ENCODE measurements at places on chromosomes 7 and 10.

GRCh38 chr10:71965623-71966022, 1.4 kb downstream of the CHST3 start:
- DNase-seq: no peak

DNA sequence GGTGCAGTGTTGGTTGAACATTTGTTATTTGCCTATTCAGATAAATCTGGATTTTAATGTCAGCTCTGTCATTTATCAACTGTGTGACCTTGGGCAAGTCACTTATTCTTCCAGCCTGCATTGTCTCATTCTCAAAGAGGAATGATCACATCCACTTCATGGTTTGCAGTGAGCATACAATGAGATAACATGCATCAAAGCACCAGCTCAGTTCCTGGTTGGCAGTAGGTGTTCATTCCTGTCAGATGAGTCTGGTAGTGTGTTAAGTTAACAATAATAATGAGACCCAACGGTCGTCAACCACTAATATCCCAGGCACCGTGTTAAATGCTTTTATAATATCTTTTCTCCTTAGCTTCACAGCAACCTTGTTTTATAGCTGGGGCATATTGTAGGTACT, 137.3 kb downstream of the SORCS3 start:
- DNase-seq: no peak

- DNase-seq: no peak
Measured at GRCh38 chr7:41822259-41822817, 119.4 kb upstream of the INHBA start.

GRCh38 chr7:69115788-69116187, 482.5 kb upstream of the AUTS2 start:
- no peak for DNase-seq

- no peak for DNase-seq
Measured at GRCh38 chr10:97889461-97890265, 40.0 kb downstream of the GOLGA7B start.

DNA sequence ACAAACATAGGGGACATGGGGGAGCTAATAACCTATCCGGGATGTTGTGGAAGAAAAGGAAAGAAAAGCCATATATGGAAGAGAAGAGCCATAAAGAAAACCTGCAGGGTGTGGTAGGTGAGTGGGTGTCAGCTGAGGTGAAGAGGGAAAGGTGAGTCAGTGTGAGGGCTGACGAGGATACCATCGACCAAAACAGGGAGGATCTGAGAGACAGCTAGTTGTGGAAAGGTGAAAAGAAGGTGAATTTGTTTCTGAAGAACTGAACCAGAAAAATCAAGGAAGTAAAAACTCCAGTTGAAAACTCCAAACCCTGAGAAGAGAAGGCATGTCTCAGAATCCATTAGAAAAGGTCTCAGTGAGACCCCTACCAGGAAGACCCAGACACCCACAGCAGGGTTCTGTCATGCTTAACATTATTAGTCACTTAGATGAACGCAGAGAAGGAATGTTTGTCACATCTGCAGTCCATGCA, 4.1 kb downstream of the BLNK start:
- no peak for DNase-seq

DNA sequence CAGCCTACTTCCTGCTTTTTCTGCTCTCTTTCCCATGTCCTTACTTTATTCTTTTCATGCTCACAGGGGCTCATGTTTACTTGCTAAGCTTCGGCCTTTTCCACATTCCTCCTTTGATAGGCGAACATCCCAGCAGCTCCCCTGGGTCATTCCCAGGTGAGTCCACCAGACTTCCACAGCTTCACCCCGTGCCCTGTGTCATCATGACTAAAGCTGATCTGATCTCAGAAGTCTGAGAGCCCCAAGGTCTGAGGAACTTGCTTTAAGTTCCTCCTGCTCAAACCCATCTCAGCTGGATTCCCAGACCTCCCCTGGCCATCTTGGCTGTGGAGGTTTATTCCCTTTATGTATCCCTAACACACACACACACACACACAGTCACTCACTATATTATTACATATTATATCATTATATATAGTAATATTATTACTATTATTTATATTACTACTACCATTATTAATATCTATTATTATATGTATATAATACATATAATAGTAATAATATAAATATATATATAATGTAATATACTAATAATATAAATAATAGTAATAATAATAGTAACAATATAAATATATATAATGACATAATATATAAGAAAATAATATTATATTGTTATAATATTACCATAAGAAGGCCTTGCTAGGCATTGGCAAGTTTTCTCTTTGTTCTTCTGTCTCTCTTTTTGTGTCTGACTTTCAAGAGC, 295.9 kb downstream of the PTEN start:
- no peak for DNase-seq

DNA sequence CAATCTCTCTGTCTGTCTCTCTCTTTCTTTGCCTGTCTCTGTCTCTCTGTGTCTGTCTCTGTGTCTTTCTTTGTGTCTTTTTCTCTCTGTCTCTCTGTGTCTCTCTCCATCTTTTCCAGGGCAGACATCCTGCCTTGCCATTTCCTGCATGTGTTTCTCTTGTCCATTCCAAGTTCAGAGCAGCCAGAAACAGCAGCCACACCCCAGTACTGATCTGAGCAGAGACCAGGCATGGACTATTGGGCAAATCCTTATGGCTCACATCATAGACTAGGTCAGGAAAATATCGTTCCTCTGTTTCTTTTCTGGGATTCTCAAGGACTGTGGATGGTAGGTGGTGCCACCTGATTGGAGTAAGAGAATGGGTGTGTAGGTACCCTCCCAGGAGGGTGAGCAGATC, 95.8 kb downstream of the RAMP3 start:
- DNase-seq: no peak

GRCh38 chr7:6618621-6619020, 3.2 kb downstream of the ZNF853 start:
- no peak for DNase-seq

GRCh38 chr10:7098160-7098762, 312.6 kb downstream of the SFMBT2 start:
- DNase-seq: no peak

DNA sequence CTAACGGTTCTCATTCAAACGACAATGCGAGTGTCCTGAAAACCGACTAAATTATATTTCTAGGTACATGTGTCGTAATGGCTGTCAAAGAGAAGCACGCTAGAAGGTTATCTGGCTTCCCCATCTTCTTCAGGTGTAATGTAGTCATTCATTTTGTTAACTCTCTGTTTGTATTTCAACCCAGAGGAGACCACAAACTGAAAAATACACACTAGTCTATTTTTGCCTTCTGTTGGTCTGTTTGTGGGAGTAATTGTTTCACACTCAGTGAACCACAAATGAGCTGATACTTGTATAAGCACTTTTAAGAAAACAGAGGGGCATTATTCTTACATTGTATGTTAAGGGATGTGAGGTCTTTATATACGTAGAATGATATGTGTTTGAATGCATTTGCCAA, 305.9 kb downstream of the GATA3 start:
- no peak for DNase-seq

GRCh38 chr10:79077488-79078173, 8.9 kb downstream of the ZMIZ1 start:
- DNase-seq: no peak

DNA sequence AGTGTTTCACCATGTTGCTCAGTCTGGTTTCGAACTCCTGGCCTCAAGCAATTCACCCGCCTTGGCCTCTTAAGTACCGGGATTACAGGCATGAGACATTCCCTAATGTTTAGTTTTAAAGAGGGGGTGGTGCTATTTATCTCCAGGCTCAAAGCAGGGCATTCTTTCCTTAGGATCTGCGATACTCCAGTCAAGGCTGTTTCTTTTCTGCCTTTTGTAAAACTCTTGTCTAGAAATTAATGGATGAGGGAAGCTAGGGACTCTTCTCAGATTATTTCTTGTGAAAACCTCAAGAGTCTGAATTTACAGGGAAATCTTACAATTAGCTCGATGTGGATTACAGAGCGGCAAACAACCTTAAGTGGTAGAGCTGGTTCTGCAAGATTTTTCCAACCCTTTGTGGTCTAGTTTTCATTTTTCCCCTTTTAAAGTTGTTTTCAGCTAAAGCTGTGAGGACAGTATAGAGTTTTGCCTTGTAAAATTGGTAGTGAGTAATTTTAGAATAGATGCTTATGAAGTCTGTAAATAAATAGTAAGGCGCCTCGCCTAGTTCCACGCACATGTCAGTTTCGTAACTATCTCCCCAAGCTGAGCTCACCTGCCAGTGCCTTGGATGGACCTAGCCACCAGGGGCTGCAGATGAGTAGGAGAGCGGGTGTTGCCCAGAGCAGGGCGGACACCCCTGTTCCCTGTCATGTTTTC, 53.1 kb downstream of the CUX1 start:
- DNase-seq: no peak

- no peak for DNase-seq
Measured at GRCh38 chr10:772227-772637, 82.8 kb upstream of the DIP2C start.

GRCh38 chr7:128830231-128831177, at the start of gene FLNC:
TSS of gene FLNC (plus strand) at chr7:128830406. CDS start at chr7:128830638, 232 bp downstream.
- DNase-seq: peak; percentile 12

- DNase-seq: no peak
Measured at GRCh38 chr10:128147669-128148068, 21.4 kb upstream of the MKI67 start.

- no peak for DNase-seq
Measured at GRCh38 chr7:523347-524336, 4.0 kb upstream of the PDGFA start.

- DNase-seq: no peak
Measured at GRCh38 chr10:79005126-79005810, 63.5 kb upstream of the ZMIZ1 start.

DNA sequence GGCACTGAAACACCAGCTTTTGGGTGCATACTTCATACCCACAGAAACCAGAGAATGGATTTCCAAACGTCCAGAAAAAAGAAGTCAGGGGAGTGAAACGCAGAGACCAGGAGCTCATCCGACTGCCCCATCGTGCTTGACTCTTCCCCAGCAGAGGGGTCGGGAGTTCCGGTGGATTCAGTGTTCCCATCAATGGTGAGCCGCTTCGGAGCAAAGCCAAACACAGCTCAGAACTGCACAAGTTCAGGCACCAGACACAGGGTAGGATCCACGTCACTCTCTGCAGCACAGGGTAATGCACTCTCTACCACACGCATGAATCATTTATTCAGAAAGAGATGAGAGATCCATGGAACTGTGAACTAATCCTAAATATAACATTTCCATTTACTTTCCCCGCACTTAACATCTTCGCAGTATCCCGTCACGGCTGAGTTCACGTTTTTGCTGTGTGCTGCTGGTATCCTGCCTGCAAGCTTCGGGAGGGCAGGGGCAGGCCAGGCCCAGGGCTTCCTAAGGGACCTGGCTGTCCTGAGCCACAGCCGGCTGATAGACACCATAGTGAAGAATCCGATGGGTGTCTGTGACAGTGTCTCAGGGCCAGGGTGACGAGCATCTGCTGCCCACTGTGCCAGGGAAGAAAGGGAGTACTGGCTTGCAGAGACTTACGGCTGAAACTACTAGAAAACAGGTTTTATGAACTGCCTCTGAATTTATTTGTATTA, 545.3 kb downstream of the PTPRN2 start:
- DNase-seq: no peak

DNA sequence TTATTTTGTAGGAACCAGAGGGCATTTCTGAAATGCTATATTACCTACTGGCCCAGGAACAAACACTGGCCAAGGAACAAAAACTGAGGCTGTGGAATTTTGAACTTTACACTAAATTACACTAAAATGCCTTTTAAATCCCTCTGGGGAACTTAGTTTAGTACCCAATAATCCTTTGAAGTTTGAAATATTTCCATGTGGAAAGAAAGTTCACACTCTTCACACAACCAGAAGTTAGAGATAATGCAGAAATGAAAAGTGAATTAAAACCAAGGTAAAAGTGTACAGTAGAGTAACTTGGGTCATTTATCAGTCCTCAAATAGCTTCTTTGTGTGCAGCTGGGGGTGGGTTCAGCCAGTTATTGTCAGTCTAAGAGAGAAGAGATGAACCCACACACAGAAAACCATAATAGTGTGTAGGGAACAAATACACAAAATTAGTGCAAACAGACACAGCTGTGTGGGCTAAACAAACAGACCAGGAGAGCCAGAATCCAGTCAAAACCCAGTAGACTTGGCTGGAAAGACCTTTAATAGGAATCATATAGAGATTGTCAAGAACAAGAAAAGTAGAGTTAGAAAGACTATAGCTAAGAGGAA, 46.5 kb upstream of the DGKI start:
- DNase-seq: no peak

GRCh38 chr10:34141032-34141680, 673.9 kb downstream of the PARD3 start:
- no peak for DNase-seq

DNA sequence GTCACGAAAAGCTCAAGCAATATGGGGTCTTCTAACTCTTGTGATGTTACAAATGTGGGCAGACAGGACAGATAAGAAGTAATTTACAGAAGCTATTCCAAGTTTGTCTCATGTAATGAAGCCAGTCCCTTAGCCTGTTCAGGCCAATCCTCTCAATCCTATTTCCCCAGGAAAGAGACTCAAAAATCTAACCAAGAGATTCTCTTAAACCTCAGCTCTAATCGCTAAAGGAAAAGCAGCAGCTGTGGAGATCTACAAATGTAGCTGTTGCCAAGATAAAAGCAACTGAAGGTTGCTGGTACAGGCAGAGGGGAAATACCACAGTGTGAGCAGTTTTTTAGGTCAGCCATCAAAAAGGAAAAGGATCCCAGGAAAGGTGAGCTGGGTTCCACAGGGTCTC, 39.3 kb downstream of the ANK3 start:
- DNase-seq: no peak

GRCh38 chr7:40551685-40552576, 417.1 kb downstream of the SUGCT start:
- no peak for DNase-seq

GRCh38 chr10:44922796-44923545, 11.8 kb downstream of the TMEM72 start:
- DNase-seq: no peak

Measured in stimulated activated CD4-positive, alpha-beta T cell treated with anti-CD3 and anti-CD28 coated beads, Interleukin-12 subunit alpha, Interleukin-12 subunit beta, amount 100 ng/mL, for 24 hours (primary cell).